GM10248 (cell line): ENCODE measurements at places on chromosomes 13 and 19.

GRCh38 chr19:46346821-46347571, at the start of gene PPP5C:
TSS of gene PPP5C (plus strand) at chr19:46347087. CDS start at chr19:46347097, 10 bp downstream.
- peak; percentile 97 for DNase-seq

DNA sequence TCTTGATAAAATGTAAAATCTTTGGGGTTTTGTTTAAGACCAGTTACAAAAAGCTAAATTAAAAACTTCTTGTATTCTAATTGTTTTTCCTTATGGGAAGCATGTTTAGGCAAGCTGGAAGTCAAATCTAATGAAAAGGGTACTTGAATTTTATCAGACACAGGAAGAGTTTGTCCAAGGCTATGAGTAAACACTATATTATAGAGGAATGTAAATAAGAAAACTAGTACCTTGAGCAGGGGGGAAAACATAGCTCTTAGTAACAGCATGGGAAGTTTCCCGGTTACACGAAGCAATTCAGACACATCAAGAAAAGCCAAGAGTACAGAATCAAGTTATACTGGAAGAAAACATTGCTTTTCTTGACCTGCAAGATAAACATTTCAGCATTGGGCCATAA, 19.8 kb upstream of the ZNF780A start:
- no peak for DNase-seq

DNA sequence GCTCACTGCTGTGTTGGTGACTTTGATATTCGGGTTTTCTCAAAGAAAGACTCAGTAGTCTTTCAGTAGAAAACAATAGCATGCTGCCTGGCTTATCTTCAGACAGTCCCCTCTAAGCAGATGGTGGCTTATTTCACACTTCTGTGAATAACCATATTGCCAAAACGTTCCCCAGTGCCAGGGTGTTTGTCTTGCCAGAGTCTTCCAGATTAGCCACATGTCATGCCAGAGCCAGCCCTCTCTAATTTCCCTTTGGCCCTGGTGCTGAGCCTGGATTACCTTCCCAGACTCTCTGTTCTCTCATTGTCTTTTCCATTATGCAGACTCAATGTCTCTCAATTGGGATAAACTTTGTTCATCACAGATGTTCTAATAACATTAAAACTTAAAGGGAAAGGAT, 488.0 kb upstream of the ATXN8OS start:
- DNase-seq = no peak

DNA sequence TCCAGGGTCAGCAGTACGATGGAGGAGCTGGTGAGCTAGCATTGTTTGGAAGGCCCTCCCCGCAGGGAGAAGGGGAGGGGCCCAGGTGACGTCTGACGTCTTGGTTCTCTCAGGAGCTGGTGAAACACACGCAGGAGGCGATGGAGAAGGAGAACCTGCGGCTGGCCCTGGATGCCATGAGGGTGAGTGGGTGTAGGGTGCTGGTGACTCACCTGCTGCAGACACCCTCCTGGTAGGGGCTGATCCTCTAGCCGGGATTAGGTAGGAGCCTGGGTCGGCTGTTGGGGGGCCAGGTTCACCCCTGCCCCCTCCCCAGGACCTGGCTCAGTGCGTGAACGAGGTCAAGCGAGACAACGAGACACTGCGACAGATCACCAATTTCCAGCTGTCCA, 55.8 kb downstream of the VAV1 start:
- no peak for DNase-seq

DNA sequence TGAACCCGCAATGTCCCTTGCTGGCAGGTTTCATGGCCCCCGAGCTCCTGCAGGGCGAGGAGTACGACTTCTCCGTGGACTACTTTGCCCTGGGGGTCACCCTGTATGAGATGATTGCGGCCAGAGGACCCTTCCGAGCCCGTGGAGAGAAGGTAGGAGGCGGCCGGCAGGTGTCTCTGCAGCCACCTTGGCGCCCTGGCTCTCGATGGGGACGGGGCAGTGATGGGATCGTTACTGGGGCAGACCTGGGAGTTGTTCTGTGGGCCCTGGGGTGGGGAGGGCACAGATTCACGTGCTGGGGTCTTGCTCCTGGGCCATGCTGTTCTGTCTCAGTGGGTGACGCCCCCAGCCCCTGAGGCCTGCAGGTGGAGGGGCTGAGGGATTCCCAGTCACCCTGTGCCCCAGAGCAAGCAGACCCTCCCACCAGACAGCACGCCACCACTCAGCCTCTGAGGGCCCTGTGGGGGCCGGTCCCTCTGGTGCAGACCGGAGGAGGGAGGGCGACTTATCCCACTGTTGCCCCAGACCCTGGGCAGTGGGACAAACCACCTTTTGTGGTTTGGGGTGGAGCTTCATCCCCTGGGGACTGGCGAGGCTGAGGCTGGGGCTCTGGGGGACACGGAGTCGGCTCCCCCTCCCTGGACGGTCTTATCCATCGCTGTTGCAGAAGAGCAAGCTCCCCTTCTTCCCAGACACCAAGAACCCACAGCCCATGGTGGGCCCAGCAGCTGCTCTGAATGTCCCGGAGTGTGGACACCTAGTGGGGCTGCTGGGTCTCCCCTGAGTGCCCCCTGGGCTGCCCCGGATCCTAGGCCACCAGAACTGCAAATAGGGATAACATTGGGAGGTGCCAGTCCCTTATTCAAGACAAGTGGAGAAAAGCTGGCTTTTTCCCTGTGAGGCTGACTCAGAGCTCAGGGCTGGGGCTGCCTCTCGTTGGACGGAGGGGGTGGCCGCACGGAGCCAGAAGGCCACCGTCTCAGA, 27.5 kb upstream of the TMEM255B start:
- DNase-seq = no peak

GRCh38 chr19:32817569-32818476, 51.7 kb downstream of the SLC7A9 start:
- no peak for DNase-seq

- no peak for DNase-seq
Measured at GRCh38 chr19:5104871-5105351, 136.0 kb downstream of the KDM4B start.

DNA sequence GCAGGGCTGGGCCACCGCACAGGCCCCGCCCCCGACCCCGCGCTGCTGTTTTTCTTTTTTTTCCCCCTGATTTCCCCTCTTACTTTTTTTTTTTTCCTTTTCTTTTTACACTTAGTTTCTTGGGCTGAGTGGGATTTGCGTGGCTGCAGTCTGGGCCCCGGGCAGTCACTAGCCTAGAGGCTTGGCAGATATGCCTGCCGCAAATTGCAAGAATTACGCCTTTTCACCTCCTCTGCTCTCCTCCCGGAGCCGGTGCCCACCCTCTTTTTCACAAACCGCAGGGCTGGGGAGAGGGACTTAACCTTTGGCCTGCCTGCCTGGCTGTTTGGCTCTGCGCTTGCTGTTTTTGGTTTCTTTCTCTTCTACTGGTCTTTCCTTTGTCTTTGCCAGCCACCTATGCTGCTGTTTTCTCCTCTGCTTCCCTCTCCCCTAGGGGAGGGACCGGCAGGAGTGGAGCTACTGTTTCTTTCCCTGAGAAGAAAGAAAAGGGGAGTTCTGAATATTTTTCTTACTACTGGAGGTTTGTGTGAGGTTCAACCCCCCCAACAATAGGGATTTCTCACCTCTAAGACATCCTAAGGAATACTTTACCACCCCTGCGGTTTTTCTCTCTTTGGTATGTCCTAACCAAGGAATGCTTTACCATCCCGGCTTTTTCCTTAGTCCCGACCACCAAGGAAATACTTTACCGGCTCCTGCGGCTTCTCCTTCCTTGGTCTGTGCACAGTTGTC, 11.0 kb downstream of the ZNF552 start:
- no peak for DNase-seq

- no peak for DNase-seq
Measured at GRCh38 chr13:101185606-101186005, 230.7 kb downstream of the NALCN start.

- DNase-seq = no peak
Measured at GRCh38 chr19:46552891-46553290, 48.2 kb upstream of the CALM3 start.

DNA sequence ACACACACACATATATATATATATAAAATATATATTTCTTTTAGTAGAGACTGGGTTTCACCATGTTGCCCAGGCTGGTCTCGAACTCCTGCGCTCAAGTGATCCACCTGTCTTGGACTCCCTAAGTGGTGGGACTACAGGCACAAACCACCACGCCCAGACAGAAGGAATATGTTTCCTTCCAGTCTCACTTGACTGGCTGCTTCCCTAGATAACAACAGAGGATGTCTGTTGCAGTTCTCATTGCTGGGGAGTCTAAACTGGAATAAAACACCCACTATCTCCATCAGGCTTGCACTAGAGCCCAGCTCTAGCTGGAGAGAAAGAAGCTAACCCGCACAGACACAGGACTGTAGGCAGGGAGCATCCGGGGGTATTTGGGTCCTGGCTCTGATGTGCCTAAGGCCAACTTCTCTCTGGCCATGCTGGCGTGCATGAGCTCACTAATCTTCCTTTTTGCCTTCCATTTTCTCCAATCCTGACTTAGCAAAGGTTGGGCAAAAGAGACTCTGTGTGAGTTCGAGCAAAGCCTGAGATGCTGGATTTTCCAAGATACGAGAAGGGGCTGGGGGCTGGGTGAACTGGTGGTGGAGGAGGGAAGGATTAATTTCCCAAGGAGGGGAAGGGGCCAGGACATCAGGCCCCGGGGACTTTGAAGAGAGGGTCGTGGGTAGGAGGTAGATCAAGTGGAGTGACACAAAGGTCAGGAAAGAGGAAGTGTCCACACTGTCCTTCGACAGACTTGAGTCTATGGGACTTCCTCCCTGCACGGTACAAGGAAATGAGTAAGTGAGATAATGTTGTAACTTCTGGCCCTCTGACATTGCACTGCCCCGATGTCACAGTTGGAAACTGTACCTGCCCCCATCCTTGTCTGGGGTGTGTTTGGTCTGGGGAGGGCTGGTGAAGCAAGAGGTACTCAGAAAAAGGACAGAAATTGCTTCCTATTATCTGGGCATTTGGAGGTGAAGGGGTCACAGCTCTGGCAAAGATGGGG, 22.5 kb upstream of the ALOX5AP start:
- no peak for DNase-seq

DNA sequence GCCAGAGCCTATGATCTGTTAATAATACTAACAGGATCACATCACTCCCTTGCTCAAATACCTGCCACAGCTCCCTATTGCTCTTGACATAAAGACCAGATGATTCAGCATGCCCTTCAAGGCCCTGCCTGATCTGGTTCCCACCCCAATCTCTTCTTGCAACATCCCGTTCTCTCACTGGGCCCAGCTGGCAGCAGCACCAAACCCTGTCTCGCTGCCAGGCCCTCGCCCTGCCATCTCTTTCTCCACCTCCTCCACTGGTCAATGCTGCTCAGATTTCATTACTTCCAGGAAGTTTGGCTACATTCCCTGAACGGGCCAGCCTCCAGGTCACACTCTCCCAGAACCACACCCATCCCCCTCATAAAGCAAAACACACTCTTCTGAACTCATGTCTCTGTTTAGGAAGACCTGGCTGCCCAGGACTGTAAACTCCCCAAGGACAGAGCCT, 8.6 kb upstream of the BCAT2 start:
- no peak for DNase-seq

- DNase-seq = no peak
Measured at GRCh38 chr13:65915195-65915594, 1314.9 kb downstream of the PCDH9 start.

DNA sequence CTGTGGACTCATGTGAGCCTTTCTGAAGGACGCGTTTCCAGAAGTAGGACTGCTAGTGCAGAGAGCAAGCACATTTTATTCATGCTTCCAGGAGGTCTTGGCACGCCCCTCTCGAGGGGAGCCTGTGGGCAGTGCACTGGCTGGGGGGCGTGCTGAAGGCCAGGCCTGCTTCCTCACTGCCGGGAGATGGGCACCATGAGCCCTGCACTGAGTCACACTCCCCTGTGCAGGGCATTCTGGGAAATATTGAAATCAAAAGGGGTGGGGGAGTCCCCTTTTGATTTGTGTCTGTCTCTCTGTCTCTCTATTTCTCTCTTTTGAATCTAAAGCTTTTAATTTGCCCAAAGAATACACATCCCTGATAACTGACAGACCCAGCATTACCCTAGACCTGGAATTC, 34.0 kb downstream of the DPF1 start:
- DNase-seq = no peak

- peak; percentile 84 for DNase-seq
Measured at GRCh38 chr19:47032171-47032811, 12.7 kb downstream of the NPAS1 start.

- DNase-seq = no peak
Measured at GRCh38 chr19:45809643-45810159, 5.4 kb downstream of the RSPH6A start.

GRCh38 chr19:49338691-49339300, 3.6 kb downstream of the CD37 start:
- peak; percentile 27 for DNase-seq

DNA sequence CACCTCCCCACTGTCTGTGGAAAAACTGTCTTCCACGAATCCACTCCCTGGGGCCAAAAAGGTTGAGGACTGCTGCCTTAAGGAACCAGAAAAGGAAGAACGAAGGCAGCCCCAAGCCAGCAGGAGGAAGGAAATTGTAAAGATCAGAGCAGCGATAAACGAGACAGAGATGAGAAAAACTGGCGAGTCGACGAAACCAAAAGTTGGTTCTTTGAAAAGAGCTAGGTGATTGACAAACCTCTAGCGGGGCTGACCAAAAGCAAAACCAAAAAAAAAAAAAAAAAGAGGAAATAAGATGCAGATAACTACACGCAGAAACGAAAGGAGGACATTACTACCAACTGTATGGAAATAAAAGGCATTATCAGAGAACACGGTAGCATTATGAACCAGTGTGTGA, 76.9 kb downstream of the GADD45B start:
- peak; percentile 85 for DNase-seq

DNA sequence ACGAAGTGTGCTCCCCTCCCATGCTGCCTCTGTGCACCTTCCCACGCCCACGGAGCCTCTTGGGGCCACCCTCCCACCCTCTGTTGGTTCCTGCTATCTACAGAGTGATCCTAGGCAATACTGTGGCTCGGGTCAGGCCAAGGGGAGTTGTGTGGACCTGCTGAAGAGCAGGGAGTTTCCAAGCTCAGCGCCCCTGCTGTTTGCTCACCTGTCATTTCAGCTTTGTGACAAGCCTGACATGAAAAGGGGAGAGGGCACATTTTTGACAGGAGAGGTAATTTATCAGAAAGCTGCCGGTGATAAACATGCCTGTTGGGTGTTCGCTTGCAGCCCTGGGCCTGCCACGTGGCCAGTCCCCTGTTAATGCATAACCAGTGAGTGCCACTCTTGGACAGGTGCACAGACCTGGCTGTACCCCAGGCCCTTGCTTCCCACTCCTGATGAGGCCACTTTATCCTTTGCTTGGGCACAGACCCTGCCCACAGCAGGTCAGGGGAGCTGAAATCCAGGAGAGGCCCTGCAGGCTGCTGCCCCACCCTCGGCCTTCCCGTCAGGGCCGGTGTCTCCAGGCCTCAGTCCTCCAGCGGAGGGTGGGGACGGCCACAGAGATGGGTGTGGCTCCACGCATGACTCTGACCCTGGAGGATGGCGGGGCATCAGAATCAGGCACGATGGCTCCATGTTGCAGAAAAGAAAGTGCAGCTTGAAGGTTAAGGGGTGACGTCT, 201.5 kb upstream of the GPR12 start:
- DNase-seq = no peak
